Activated effector memory CD4-positive, alpha-beta T cell treated with Interleukin-2 at 50 U/mL for 16 hours (primary cell): ENCODE measurements at places on chromosomes 13 and 19.

DNA sequence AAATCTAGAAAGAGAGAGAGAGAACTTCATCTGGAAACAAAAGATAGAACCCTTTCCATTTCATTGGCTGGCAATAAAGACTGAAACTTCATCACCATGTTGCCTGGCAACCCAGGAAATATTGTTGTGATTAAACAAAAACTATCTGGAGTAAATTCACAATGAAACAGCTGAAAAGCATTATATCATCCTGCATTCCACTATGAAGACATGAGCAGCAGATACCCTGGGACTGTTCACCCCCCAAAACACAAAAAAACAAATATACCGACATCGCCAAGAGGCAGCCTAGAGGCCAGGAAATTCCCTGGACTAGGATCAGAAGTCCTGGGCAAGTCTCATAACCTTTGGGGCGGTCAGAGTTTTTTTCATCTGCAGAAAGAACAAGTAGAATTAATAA is 158.3 kb downstream of the FOXO1 start:
- no peak for DNase-seq

- DNase-seq, result no peak
These were observed 389.8 kb downstream of the TBC1D4 start for GRCh38 chr13:75092143-75092542.

GRCh38 chr19:1610579-1610978 is 5.3 kb upstream of the UQCR11 start:
- no peak for DNase-seq

- DNase-seq, result no peak
These were observed 12.0 kb downstream of the IGFL3 start for GRCh38 chr19:46112527-46112926.

GRCh38 chr13:70732611-70733010 is 624.4 kb upstream of the KLHL1 start:
- no peak for DNase-seq

GRCh38 chr13:45930177-45930576 is 78.6 kb upstream of the SIAH3 start:
- DNase-seq, result no peak

- DNase-seq, result no peak
These were observed 2.0 kb upstream of the KCNN4 start for GRCh38 chr19:43782689-43783231.

- DNase-seq, result no peak
These were observed 97.7 kb downstream of the ANKRD10 start for GRCh38 chr13:110817143-110817542.

GRCh38 chr13:42110410-42111155 is 62.1 kb downstream of the DGKH start:
- no peak for DNase-seq

GRCh38 chr19:33134571-33135041 is 2.7 kb downstream of the WDR88 start:
- DNase-seq, result peak; percentile 28

DNA sequence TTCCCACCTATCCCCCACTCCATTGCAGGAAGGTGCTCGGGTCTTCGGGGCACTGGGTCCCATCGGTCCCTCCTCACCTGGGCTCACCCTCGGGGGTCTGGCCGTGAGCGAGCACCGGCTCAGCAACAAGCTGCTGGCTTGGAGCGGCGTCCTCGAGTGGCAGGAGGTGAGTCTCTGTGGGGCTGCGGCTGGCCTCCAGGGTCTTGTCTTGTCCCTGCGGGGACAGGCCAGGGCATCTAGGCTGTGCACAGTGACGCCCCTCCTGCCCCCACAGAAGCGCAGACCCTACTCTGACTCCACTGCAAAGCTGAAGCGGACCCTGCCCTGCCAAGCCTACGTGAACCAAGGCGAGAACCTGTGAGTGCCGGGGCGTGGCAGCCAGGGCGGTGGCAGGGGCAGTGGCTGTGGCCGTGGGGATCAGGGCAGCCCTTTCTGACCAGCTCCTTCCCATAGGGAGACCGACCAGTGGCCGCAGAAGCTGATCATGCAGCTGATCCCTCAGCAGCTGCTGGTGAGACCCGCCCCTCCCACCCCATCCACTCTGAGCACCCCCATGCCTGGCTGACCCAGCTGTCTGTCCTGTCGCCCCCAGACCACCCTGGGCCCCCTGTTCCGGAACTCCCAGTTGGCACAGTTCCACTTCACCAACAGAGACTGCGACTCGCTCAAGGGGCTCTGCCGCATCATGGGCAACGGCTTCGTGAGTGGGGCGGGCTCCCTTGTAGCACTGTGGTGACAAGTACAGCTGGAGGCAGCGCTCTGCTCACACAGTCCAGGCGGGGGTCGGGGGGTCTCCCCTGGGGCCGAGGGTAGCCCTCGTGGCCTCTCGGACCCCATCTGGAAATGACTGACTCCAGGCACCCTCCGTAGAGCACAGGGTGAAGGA is 3.7 kb downstream of the PTOV1 start:
- DNase-seq, result no peak

GRCh38 chr19:50435627-50436026 is 2.9 kb downstream of the MYBPC2 start:
- no peak for DNase-seq
